ENCODE measurements at places on chromosomes 7 and 10.

- DNase-seq: no peak
These were observed 608.3 kb downstream of the MAGI2 start for GRCh38 chr7:78845155-78845554.

- no peak for DNase-seq
These were observed 109.4 kb downstream of the SPDYE5 start for GRCh38 chr7:75601539-75601938.

DNA sequence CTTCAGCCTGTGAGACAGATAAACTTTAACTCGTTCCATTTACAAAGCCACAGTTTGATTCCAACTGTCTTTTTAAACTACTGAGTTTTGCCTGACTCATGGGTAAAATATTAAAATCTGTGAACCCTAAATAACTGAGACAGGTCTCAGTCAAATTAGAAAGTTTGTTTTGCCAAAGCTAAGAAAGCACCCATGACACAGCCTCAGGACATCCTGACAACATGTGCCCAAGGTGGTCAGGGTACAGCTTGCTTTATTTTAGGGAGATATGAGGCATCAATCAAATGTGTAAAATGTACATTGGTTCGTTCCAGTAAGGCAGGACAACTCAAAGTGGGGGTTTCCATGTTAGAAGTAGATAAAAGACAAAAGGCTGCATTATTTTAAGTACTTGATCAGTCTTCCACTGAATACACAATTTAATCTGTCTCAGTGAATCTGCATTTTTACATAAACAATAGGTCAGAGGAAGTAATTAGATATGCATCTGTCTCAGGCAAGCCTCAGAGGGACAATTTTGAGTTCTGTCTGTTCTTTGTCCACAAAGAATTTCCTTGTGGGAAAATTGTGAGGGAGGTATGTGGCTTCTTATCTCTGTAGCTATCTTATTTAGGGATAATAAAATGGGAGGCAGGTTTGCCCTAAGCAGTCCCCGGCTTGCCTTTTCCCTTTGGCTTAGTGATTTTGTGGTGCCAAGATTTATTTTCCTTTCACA lies 11.0 kb upstream of the PIP start:
- no peak for DNase-seq

GRCh38 chr10:43204042-43204942 lies 62.6 kb downstream of the RASGEF1A start:
- peak; percentile 32 for DNase-seq

DNA sequence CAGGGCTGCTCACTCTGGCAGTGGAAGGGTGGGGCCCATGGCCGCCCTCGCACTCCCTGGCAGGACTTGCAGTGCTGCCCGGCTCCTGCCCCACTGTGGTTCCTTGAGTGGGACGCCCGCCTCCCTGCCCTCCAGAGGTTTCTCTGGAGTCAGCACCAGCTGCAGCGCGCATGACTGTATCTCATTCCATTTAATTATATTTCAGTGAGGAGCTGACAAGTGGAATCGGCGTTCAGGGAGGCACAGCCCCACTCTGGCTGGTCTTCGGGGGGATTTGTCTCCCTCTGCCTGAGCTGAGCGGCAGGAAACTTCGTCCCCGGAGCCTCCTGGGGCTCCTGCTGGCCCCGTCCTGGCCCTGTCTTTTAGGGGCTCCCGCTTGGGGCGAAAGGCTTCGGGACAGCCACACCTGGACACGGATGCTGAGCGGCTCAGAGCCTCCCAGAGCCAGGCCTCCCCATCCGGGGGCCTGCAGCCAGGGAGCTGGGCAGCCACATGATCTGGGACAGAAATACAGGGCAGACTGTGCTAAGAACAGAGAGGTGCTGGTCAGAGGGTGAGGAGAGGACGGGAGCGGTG lies 75.3 kb upstream of the NKX6-2 start:
- peak; percentile 7 for DNase-seq

- no peak for DNase-seq
These were observed 50.0 kb downstream of the TRUB1 start for GRCh38 chr10:114987995-114988394.

DNA sequence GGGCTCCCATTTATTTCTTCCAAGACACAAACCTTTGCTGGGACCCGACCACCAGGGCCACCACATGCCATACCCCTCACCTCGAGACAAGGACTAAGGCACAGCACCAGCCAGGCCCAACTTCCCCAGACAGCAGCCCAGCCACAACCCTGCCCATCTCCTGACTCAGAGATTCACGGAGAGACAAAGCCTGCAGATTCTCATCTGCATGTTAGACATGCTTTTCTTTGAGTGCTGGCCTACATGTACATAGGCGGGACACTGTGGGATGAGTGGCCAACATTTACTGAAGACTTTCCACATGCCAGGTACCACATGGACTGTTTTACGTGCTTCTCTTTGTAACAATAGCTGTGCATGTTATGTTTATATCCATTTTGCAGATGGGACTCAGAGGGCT lies 221.3 kb upstream of the ZMIZ1 start:
- no peak for DNase-seq

DNA sequence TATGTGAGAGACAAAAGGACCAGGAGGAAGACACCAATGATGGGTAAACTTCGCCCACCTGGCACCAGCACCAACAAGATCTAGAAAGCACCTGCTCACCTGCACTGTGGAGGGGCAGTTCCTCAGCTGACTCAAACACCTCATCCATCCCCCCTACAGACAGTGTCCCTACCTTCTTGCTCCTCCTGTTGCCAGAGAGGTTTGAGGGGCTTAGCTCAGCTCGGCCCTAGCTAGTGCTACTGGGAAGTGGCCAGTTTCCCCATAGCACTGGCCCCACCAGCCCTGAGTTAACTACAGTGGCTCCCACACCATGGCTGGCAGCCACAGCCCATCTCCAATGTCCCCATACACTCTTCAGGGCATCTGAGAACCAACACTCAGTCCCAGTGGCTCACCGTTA lies 70.8 kb downstream of the GRID1 start:
- no peak for DNase-seq

DNA sequence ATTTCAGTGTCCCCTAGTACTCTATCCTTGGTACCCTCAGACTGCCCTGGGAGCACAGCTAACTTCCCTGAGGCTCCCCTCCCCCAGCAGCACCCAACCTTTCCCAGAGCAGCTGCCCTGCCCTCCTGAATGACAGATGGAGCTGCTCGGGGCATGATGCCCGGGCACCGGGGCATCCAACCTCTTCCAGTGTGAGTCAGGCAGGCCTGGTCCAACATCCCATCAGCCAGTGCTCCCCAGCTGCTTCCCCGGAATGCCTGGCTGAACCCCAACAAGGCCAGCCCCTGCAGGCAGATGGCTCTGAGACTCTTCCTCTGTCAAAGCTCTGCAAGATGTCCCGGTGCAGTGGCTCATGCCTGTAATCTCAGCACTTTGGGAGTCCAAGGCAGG lies 11.9 kb upstream of the TSPAN15 start:
- DNase-seq: peak; percentile 50

DNA sequence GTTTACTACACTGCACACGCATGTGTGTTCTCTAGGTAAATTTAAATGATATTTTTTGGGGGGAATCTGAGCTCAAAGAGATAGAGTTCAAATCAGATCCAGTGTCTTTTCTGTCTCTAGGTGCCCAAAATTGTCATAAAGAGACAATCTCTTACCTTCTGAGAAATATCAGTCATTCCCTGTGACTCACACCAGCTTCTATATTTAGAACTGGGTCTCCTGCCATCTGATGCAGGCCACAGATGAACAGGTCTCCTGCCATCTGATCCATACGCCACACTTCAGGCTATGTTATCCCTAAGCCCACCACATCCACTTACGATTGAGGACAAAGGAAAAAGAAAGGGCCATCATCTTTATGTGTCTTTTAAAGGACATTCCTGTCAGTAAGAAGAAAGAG lies 136.3 kb upstream of the LAMB4 start:
- no peak for DNase-seq

- no peak for DNase-seq
These were observed 29.0 kb upstream of the HSPA12A start for GRCh38 chr10:116771101-116771958.

DNA sequence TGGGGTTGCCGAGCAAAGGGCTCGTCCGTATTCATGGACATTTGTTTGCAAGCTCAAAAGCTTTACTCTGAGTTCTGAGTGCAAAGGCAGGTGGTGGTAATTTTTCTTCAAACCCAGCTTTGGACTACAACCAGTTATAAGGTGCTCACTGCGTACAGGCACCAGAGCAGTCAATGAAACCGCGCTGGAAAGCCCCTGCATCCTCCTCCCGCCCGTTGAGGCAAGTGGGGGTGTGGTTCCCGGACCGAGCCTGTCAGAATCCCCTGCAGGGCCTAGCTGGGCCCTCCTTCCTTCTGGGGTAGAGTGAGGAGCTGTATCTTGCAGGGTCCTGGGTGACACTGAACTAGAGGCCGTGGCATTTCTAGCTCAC lies 22.3 kb downstream of the AMZ1 start:
- DNase-seq: no peak
